ENCODE measurements at places on chromosomes 5 and 9. TPM values are rescaled to one million over a fixed set of nuclear protein-coding genes. Genes with fewer than 3 reads are reported as not detected.

CATSPER3 gene
- 0.25 TPM for total RNA-seq

CORO2A gene
- total RNA-seq = under 0.01 TPM

NAIP gene
- total RNA-seq = 5.8 TPM

EMB gene
- 6.9 TPM for total RNA-seq

RPL7A gene
- 2,146 TPM for total RNA-seq

PLCXD3 gene
- 0.53 TPM for total RNA-seq

PIP5K1B gene
- total RNA-seq = 0.06 TPM

TYRP1 gene
- not detected for total RNA-seq

SUSD3 gene
- not detected for total RNA-seq

SLC46A2 gene
- total RNA-seq = not detected

PCDH12 gene
- total RNA-seq = 1.7 TPM

DNAH5 gene
- 0.13 TPM for total RNA-seq

PCDHGA11 gene
- total RNA-seq = 11.0 TPM

SPATA31D1 gene
- not detected for total RNA-seq

PCDHA1 gene
- under 0.01 TPM for total RNA-seq

RC3H2 gene
- 50.6 TPM for total RNA-seq

DAB2 gene
- 249 TPM for total RNA-seq

TNFSF8 gene
- not detected for total RNA-seq

GDF9 gene
- 0.13 TPM for total RNA-seq

FBN2 gene
- 18.4 TPM for total RNA-seq

TMEM215 gene
- total RNA-seq = not detected

DRD1 gene
- 0.53 TPM for total RNA-seq

UIMC1 gene
- total RNA-seq = 27.7 TPM

FOXI1 gene
- total RNA-seq = not detected

SOHLH1 gene
- not detected for total RNA-seq

ZFP2 gene
- total RNA-seq = 0.92 TPM

RANBP3L gene
- 0.31 TPM for total RNA-seq

C1QTNF2 gene
- 3.9 TPM for total RNA-seq

TNFAIP8 gene
- total RNA-seq = 32.0 TPM

SLC1A1 gene
- 38.7 TPM for total RNA-seq

NR4A3 gene
- total RNA-seq = 2.4 TPM

HMCN2 gene
- total RNA-seq = 0.06 TPM

HINT1 gene
- 192 TPM for total RNA-seq

PRSS3 gene
- 55.5 TPM for total RNA-seq

ZNF618 gene
- 14.4 TPM for total RNA-seq

IGFBPL1 gene
- not detected for total RNA-seq

ZNF658 gene
- 4.2 TPM for total RNA-seq

TAF11L13 gene
- total RNA-seq = not detected

HK3 gene
- not detected for total RNA-seq
